ENCODE measurements at places on chromosomes 6 and 20.

GRCh38 chr20:59422872-59423544, 122.6 kb downstream of the EDN3 start:
- no peak for DNase-seq

DNA sequence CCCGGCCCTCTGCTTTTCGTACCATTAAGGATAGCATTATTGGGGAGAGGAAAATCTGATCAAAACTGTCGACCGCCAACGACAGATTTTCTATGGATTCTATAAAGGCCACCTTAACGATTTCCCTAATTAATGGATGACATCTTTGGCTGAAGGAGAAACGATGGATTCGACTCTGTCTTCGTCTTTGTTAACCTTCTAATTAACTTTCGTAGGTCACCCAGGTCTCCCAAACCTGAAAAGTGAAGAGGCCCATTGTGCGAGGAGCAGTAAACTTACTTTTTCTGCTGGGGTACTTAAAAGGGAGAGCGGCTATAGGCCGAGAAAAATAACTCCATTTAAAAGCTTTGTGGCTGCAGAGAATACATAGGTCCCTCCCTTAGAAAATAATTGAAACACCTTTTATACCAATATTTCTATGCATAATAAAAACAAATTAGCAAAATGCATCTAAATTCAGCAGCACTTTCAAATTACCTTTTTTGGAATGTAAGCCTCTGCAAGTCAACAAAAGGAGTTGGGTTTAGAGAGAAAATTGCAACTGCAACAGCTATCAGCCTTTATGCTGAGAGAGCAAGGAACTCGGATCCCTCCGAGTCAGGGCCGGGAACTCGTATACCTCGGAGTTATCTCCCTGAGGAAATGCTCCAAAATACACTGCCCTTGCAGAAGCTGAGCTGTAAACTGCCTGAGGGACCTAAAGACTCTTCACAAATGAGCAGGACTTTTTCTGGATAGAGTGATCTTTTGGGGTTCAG, 31.4 kb upstream of the NR2E1 start:
- DNase-seq, result no peak

- no peak for DNase-seq
Observed at GRCh38 chr6:63683071-63683603, 47.5 kb downstream of the PHF3 start.

DNA sequence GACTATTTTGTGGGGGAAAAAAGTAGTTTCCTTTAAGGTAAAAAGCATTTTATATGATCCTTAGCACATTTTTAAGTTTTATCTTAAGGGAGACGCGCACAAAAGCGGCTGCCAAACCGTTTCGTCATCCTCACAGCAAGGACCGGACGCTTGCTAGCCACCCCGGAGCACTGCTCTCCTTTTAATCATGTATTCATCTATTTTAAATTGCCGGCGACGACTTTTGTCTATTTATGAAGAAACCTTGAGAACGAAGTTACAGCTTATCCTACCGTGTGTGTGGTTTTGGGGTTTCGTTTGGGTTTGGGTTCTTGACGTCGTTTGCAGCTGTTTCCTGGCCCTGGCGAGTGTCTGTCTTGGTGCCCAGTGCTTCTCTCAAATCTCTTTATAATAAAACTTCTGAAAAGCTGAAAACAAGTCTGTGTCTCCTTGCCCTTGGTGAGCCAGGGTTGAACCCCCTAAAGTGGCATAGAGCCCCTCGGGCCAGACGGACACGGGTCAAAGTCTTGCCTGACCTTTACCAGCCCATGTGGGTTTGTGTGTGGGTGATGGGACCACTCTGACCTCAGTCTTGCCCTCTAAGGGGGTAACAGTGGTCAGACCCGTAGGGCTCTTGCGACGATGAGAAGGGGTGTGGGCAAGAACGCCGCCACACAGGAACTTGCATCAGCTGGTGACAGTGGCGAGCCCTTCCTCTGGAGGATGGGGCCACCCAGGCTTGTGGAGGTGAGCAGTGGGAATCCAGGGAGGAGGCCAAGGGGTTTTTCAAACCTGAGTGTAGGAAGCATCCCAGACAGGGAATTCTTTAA, 117.6 kb downstream of the JPH2 start:
- DNase-seq, result peak; percentile 65

DNA sequence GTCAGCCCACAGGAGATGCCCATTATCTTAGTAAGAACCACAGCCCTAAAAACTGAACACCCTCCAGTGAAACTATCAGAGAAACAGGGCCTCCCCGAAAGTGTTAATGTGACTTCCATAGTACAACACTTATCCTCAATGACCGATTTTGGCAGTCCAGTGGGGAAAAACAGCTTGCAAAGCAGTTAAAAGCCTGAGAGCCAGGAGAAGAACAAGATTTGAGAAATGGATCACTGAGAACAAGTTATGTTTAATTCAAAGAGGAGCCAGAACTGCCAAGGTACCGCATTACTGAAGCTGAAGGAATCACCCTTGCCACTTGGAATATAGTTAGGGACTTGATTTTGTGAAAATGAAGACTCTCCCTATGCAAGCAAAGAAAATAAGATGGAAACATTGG, 236.9 kb downstream of the QKI start:
- DNase-seq, result no peak
